ENCODE measurements at places on chromosomes 12 and 14.

- no peak for DNase-seq
These were observed 85.7 kb downstream of the MIA2 start for GRCh38 chr14:39319381-39319780.

- no peak for DNase-seq
These were observed 55.8 kb upstream of the CHGA start for GRCh38 chr14:92866901-92867865.

- DNase-seq: no peak
These were observed 975.9 kb downstream of the FLRT2 start for GRCh38 chr14:86505808-86506207.

DNA sequence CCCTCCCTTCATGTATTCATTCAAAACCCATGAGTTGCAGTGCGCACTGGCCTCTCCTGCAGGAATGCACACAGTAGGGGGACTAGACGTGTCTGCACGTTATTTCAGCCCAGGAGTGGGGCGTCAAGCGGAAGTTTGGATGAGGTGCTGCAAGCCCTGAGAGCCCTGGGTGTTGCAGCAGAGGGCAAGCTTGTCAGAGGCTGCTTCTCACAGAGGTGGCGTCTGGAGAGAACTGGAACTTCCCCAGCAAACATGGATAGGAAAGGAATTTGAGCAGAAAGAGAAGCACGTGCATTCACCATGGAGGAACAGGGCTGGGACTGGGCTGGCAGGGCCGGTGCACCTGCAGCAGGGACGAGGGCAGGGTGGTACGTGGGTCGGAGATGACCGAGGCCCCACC is 64.9 kb downstream of the TECPR2 start:
- DNase-seq: no peak

- DNase-seq: no peak
These were observed 17.5 kb upstream of the TUBA1A start for GRCh38 chr12:49206389-49206788.
